ENCODE measurements at places on chromosomes 7 and 10. TPM values are rescaled to one million over a fixed set of nuclear protein-coding genes. Genes with fewer than 3 reads are reported as not detected.

DNA sequence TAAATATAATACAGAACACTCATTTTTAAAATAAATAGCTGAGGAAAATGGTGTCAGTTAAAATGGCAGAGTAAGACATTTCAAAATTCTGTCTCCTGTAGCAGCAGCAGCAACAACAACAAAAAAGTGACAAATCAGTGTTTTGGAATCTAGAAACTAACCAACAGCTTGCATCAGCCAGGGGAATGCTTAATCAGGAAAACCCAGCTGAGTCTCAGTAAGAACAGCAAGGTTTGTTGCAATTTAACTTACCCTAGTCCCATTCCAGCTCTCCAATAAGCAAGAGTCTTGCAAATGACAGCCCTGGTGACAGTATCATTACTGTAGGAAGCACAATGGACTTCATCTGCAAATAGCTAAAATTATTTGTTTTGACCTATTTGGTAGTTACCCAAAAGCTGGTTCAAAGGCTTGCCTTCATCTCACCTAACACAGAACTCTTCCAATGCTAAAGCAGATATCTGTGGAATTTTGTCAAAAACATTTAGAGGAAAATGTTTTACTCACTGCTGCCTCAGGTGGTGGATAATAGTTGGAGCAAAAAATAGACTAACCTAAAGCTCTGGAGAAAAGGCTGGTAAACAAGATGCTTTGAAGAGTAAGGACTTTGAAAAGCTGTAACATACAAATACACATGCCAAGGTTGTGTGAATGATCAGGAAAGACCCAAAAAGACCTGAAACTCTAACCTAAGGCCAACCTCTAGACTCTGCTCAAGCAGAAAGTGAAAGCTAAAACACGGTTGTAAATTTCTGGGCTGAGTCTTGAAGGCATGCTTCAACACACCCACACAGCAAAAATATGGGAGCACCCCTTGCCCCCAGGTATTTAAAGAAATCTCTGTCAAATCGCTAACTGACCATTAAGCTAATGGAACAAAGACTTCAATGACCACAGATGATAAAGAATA, 9.9 kb upstream of the ARHGAP22 start:
- H3K4me3 ChIP-seq = no peak overlapping the region
- H3K36me3 ChIP-seq = no peaks in the 10 kb centered on the region
- peaks cover 8% of the 10 kb centered on the region for H3K4me1 ChIP-seq
- H3K27ac ChIP-seq = no peak overlapping the region
- DNase-seq = no peak
- peaks cover 2% of the 10 kb centered on the region for H3K27me3 ChIP-seq

DNA sequence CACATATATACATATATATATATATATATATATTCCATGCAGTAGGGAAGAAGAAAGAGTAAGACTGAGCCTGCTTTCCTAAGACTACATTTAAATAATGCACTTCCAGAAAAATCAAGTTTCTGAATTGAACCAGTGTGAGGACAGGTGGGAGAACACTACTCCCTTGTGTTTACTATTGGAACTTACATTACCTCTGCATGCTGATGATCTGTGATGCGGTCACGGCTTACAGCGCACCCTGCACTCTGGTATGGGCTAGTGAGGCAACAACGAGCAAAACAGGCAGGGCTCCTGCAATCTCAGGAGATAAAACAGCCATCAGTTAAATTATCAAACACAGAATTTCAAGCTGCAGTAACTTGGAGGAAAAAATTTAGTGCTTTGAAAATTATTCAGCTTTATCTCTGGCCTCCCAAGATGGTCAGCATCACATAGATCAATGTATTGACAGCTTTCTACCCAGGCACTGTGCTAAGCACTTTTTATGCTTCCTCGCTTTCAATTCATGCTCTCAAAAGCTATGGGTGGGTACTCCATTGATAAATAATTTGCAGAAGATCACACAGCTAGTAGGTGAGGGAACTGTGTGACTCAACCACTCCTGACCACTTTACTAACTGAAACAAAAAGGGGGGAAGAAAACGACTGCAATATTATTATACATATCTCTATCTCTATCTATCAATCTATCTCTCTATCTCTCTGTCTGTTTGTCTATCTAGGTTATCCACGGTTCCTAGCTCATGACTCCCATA, 20.5 kb upstream of the SLC16A12 start:
- no peaks in the 10 kb centered on the region for H3K4me1 ChIP-seq
- no peaks in the 10 kb centered on the region for H3K27me3 ChIP-seq
- no peak overlapping the region for H3K27ac ChIP-seq
- H3K4me3 ChIP-seq = no peak overlapping the region
- H3K36me3 ChIP-seq = no peaks in the 10 kb centered on the region
- no peak for DNase-seq

- DNase-seq = no peak
- no peak overlapping the region for H3K4me3 ChIP-seq
- no peaks in the 10 kb centered on the region for H3K36me3 ChIP-seq
- H3K4me1 ChIP-seq = peaks cover 6% of the 10 kb centered on the region
- no peaks in the 10 kb centered on the region for H3K27me3 ChIP-seq
These were observed 19.9 kb upstream of the GGCT start for GRCh38 chr7:30524545-30524944.

- no peaks in the 10 kb centered on the region for H3K27me3 ChIP-seq
- H3K36me3 ChIP-seq = no peaks in the 10 kb centered on the region
- H3K4me1 ChIP-seq = no peaks in the 10 kb centered on the region
These were observed 35.8 kb downstream of the FOXP2 start for GRCh38 chr7:114450431-114450830.

DNA sequence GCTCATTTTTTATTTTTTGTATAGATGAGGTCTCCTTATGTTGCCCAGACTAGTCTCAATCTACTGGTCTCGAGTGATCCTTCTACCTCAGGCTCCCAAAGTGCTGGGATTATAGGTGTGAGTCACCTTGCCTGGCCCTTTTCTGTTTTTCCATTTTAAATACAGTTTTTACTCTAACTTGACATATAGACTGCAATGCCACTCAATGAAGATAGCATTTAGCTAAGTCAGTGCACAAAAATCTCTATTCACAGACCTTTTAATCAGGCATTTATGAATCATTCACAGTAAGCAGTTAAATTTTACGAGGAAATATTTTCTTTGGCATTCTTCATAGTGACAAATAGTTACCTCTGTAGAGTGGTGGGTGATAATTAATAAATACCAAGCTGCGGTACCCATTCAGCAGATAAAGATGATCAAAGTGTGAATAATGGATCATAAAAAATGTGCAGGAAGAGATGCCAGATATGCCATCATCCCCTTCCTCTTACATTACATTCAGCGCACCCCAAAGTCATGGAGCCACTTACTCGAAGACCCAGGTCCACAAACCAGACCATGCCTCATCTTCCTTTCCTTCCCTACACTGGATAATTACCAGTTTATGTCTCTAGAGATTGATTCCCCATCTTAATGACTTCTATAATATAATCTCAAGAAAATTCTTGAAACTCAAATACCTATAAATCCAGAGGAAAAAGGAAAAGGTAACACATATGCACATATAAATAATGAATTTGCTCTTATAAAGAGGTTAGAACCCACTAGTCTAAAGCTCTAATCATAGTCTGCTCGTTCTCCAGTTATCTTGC, 56.0 kb downstream of the UBE2H start:
- H3K4me3 ChIP-seq = no peak overlapping the region
- peaks cover 50% of the 10 kb centered on the region for H3K4me1 ChIP-seq
- H3K27me3 ChIP-seq = no peaks in the 10 kb centered on the region
- DNase-seq = no peak
- H3K36me3 ChIP-seq = peaks cover 10% of the 10 kb centered on the region

The ADCYAP1R1 gene
- not detected for total RNA-seq

GRCh38 chr7:9498303-9498702, 1064.9 kb downstream of the NXPH1 start:
- H3K4me3 ChIP-seq = no peak overlapping the region
- no peak overlapping the region for H3K27ac ChIP-seq
- no peaks in the 10 kb centered on the region for H3K27me3 ChIP-seq
- no peaks in the 10 kb centered on the region for H3K4me1 ChIP-seq
- DNase-seq = no peak

The TDRD1 gene
- total RNA-seq = 0.22 TPM

GRCh38 chr10:124829447-124830115, 28.0 kb downstream of the ABRAXAS2 start:
- H3K27ac ChIP-seq = no peak overlapping the region
- peaks cover 26% of the 10 kb centered on the region for H3K36me3 ChIP-seq
- H3K4me1 ChIP-seq = no peaks in the 10 kb centered on the region
- H3K4me3 ChIP-seq = no peak overlapping the region
- DNase-seq = no peak

- no peak overlapping the region for H3K4me3 ChIP-seq
- no peaks in the 10 kb centered on the region for H3K36me3 ChIP-seq
- H3K27ac ChIP-seq = no peak overlapping the region
- H3K4me1 ChIP-seq = no peaks in the 10 kb centered on the region
These were observed 62.9 kb downstream of the REEP3 start for GRCh38 chr10:63583909-63584724.

DNA sequence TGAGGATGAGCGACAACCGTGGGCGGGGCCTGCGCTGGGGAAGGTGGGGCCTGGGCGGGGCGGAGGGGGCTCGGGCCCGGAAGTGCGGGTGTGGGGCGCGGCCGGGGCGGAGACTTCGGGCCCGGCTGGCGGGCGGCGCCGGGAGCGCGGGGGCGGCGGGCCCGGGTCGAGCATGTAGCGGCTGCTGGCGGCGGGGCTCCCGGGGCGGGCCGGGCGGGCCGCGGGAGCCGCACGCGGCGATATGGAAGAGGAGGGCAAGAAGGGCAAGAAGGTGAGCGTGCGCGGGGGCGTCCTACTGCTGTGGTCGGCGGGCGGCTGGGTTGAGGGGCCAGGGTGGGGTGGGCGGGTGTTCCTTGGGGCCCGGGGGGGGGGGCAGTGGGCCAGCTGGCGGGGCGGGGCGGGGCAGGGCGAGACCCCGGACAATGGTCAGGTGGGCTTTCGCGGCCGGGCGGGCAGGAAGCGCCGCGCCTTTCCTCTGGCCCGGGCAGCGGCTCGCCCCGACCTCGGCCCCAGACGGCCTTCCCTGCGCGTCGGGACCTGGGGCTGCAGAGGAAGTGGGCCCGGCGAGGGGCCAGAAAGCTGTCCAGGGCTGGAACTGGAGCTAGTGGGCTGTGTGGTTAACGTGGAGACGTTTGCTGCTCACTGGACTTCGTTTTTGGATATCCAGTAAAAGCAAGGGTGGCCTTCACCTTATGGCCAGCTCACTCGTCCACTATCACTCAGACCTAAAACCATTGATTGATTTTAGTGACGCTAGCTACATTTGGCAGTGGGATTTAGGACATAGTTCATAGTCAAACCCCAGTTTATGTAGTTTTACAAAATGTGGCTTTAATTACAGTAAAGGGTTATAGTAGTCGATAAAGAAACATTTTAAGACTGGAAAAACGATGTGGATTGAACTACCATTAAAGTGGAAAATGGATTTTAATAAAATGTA, at the start of gene CCM2:
Gene CCM2 (plus strand): TSS at position 109 of the 940 bp plus-strand sequence. CDS start 133 bp downstream, at position 242.
- DNase-seq = no peak
- H3K4me1 ChIP-seq = peaks cover 30% of the 10 kb centered on the region
- H3K27me3 ChIP-seq = no peaks in the 10 kb centered on the region
- peak within 1 kb of the TSS; percentile 72 for H3K27ac ChIP-seq
- H3K4me3 ChIP-seq = peak within 1 kb of the TSS; percentile 97

GRCh38 chr10:27457261-27457945, 46.7 kb upstream of the RAB18 start:
- no peaks in the 10 kb centered on the region for H3K36me3 ChIP-seq
- no peak overlapping the region for H3K27ac ChIP-seq
- no peaks in the 10 kb centered on the region for H3K4me1 ChIP-seq
- DNase-seq = no peak
- no peaks in the 10 kb centered on the region for H3K27me3 ChIP-seq

The SLC26A3 gene
- total RNA-seq = not detected

DNA sequence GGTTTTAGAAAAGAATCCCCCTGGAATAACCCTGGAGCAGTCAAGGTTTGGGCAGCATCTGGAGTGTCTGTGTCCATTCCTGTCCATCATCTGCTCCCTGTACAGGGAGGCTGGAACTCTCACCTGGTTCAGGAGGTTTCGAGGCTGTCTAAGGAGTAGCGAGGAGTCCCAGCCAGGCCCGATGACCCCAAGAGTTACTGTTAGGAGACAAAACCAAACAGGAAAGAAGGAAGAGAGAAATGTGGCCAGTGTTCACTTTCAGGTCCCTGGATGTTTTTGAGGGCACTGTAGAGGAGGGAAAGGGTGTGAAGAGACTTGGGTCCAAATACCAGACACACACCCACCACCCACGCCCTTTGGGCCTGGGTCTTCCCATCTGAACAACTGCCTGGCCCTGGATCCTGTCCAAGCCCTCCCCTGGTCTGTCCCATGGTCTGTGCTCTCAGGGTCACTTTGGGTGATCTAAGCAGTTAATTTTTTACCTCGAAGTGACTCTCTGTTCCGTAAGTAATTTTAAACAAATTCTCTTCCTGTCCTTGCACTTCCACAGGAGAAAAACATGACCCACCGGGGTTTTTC, 117.1 kb downstream of the ZMIZ1 start:
- no peak overlapping the region for H3K27ac ChIP-seq
- H3K4me3 ChIP-seq = no peak overlapping the region
- H3K4me1 ChIP-seq = no peaks in the 10 kb centered on the region
- no peaks in the 10 kb centered on the region for H3K36me3 ChIP-seq

The ERVW-1 gene
- total RNA-seq = not detected

- no peaks in the 10 kb centered on the region for H3K4me1 ChIP-seq
- no peak overlapping the region for H3K27ac ChIP-seq
- no peaks in the 10 kb centered on the region for H3K36me3 ChIP-seq
- no peak for DNase-seq
- H3K27me3 ChIP-seq = no peaks in the 10 kb centered on the region
These were observed 18.3 kb downstream of the CLEC2L start for GRCh38 chr7:139541600-139542307.

The CLRN3 gene
- total RNA-seq = not detected

DNA sequence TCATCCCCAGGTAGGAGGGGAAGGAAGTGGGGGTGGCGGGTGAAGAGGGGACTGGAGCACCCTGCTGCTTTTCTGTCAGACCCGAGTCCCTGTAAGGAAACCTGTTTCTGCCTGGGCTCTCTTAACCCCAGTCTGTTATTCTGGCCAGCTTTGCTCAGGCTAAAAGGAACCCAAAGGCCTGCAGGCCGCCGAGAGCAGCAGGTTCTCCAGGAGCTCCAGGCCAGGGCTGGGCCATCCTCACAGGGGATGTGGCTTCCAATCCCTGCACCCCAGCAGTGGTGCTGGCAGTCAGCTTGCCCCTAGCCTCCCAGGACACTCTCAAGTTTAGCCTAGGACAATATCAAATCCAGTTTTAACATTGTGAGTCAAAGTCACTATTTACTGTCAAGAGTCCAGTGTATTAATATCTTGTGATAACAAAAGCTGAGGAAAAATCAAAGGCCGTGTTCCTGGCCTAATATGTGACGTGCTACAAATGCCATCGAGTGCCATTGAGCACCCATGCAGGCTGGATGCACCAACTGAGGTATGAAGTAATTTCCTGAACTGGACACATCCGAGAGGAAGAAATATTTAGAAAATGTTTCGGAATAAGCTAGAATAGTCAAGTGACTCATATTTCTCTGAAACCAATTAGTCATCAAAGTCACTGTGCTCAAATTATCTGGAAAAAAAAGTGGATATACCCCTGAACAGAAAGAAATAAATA, 7.0 kb downstream of the PKD1L1 start:
- H3K27ac ChIP-seq = no peak overlapping the region
- H3K36me3 ChIP-seq = no peaks in the 10 kb centered on the region
- no peaks in the 10 kb centered on the region for H3K27me3 ChIP-seq
- no peak for DNase-seq
- H3K4me3 ChIP-seq = no peak overlapping the region

- peaks cover 46% of the 10 kb centered on the region for H3K36me3 ChIP-seq
- H3K4me1 ChIP-seq = no peaks in the 10 kb centered on the region
- H3K4me3 ChIP-seq = no peak overlapping the region
- H3K27ac ChIP-seq = no peak overlapping the region
- no peaks in the 10 kb centered on the region for H3K27me3 ChIP-seq
These were observed 45.7 kb downstream of the PITRM1 start for GRCh38 chr10:3126741-3127346.
